Vagina (tissue), 2 donors: ENCODE measurements at places on chromosomes 5 and 9.

- no peak for DNase-seq
Measured at GRCh38 chr5:11139217-11139865, 378.3 kb upstream of the DAP start.

DNA sequence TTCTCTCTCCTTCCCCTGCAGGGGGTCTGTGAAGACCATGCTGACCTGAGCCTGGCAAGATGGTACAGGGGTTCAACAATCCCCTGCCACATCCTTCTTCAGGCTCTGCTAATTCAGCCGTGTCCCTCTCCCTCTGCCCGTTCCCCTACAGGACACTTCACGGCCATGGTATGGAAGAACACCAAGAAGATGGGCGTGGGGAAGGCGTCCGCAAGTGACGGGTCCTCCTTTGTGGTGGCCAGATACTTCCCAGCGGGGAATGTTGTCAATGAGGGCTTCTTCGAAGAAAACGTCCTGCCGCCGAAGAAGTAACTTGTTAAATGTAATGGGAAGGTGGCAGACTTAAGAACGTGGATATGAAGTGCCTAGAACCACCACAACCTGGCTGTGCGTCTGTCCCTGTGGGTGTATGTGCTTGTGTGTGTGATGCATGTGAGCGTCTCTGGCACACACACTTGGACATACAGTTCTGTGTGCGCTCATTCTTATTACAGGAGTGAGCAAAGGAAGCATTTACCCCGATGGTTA lies 6.9 kb upstream of the CCIN start:
- DNase-seq = no peak

GRCh38 chr5:14708551-14708950 lies 44.0 kb downstream of the OTULIN start:
- DNase-seq = peak; percentile 25

- no peak for DNase-seq
Measured at GRCh38 chr9:81396528-81396927, 292.8 kb downstream of the TLE1 start.

- DNase-seq = no peak
Measured at GRCh38 chr9:121954477-121955140, 138.5 kb downstream of the TTLL11 start.

DNA sequence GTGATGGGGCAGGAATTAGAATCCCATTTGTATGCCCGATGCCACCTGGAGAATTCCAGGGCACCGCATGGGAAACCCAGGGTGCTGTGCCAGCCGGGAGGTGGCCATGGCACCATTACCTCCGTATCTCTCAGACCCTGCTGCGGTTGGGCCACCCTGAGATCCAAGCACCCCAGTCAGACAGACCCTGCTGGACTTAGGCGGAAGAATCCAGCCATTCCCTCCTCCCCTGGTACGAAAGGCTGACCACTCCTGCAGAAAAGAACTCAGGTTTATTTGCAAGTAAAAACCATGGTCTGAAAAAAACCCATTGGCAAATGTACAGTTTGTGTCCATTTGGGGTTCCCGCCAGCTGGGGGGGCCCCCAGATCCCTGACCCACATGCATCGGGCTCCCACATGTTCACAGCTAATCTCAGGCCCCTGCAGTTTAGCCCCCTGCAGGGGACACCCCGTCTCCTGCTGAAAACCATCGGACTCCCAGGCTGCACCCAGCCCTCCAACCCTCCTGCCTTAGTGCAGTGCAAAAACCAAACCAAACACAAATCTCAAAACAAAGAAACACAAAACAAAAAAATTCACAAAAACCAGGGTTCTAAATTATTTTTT lies 23.6 kb upstream of the SARDH start:
- peak; percentile 44 for DNase-seq
